Gastroesophageal sphincter (tissue), 4 donors: ENCODE measurements at places on chromosomes 12 and 14. TPM values are rescaled to one million over a fixed set of nuclear protein-coding genes. Genes with fewer than 3 reads are reported as not detected.

Gene ZNF891
- total RNA-seq, result 2.8 TPM

Gene DPF3
- total RNA-seq, result 4.4 TPM

DNA sequence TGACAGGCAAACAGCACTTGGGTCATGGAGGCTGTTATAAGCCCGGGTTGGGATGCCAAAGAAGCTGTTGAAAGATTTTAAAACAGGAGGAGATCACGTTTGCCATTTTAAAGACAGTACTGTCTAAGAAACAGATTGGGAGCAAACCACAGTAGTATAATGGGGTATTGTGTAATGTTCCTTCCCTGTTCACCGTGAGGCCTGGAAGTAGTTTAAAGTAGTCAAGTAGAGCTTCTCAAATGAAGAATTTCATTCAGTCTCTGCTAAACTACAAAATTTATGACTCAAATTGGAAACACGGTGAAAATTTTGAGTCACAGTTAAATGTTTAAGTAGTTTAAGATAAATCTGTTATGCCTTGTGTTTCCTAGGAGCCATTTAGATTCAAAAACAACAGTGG, 35.8 kb downstream of the ATP2A2 start:
- peaks cover 5% of the 10 kb centered on the region for H3K4me1 ChIP-seq
- no peaks in the 10 kb centered on the region for H3K27me3 ChIP-seq
- H3K27ac ChIP-seq, result peak overlapping the region; percentile 72
- peak; percentile 83 for ATAC-seq
- H3K36me3 ChIP-seq, result no peaks in the 10 kb centered on the region

DNA sequence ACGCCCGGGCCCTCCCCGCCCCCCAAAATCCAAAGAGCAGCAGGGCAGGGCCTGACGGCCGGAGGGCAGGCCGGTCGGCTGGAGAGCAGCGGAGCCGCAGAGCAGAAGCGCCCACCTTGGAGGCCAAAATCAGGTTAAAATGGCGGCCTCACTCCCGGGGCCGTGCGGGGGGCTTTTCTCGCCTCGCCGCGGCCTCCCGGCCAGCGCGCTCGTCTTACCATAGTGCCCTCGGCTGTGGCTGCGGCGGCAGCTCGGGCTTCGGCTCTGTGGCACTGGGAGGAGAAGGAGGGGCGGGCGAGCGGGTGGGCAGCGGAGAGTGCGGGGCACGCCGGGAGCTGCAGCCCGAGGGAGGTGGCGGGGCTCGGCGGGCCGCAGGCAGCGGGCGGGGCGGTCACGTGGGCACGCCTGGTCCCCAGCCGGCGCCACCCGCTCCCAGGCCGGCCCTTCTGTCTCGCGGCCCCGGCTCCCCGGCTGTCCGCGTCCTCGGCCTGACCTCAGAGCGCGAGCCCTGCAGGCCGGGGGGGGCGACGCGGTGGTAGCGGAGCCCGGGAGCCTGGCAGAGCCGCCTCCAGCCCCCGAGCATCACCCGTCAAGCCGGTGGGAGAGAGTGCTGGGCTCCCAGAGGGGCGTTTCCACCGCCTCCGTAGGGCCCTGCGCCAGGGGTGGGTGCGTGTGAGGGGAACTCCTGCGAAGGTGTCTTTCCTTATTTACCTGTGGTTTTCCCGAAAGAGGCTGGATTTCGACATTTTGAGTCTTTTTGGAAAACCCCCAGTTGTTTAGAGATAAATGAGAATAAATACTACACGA, at the start of gene CFL2:
CFL2 (minus strand) TSS at position 274 of the 807 bp plus-strand sequence; CDS start at position 221, 53 bp downstream.
- ATAC-seq, result peak; percentile 94
- peak within 1 kb of the TSS; percentile 98 for H3K27ac ChIP-seq
- peak within 1 kb of the TSS; percentile 90 for H3K4me3 ChIP-seq
- no peaks in the 10 kb centered on the region for H3K27me3 ChIP-seq

GRCh38 chr14:80464531-80465149, 253.3 kb upstream of the DIO2 start:
- no peak for ATAC-seq
- no peaks in the 10 kb centered on the region for H3K36me3 ChIP-seq
- H3K27me3 ChIP-seq, result no peaks in the 10 kb centered on the region

DNA sequence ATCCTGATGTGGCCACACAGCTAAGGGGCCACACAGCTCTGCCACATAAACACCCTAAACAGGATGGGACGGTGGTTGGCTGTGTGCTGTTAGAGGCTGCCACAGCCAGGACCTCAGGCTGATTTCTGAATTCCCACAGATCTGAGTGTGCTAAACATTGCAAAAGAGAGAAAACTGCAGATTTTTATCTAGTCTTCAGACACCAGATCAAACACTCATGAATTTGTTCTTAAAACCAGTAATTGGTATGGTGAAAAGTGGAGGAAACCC, 190.7 kb downstream of the MON2 start:
- no peaks in the 10 kb centered on the region for H3K36me3 ChIP-seq
- no peak overlapping the region for H3K27ac ChIP-seq
- ATAC-seq, result no peak
- H3K4me1 ChIP-seq, result no peaks in the 10 kb centered on the region
- no peak overlapping the region for H3K4me3 ChIP-seq
- H3K27me3 ChIP-seq, result no peaks in the 10 kb centered on the region

DNA sequence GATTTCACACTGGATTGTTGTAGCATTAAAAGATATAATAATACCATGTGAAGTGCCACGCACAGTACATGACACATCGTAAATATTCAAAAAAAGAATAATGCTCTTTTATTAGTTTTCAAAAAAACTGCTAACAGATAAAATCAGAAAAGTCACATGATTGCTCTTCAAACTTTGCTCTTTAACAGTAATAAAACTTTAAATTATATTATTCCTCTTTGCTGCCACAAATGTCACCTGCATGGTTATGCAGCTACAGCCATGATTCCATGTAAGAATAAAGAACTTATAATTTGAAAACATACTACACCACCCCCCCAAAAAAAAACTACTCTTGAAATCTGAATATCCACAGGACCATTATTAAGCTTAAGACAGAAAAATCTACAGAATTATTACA, 90.0 kb downstream of the SLC2A13 start:
- ATAC-seq, result no peak
- no peaks in the 10 kb centered on the region for H3K4me1 ChIP-seq
- no peak overlapping the region for H3K27ac ChIP-seq
- no peaks in the 10 kb centered on the region for H3K27me3 ChIP-seq
- H3K4me3 ChIP-seq, result no peak overlapping the region

- H3K4me1 ChIP-seq, result no peaks in the 10 kb centered on the region
- no peaks in the 10 kb centered on the region for H3K27me3 ChIP-seq
- no peak overlapping the region for H3K27ac ChIP-seq
- peaks cover 98% of the 10 kb centered on the region for H3K36me3 ChIP-seq
- H3K4me3 ChIP-seq, result no peak overlapping the region
These were observed 52.6 kb downstream of the TMEM260 start for GRCh38 chr14:56632195-56632594.
